Mucosa of gallbladder (tissue), 1 donor: ENCODE measurements at places on chromosomes 16 and 17. TPM values are rescaled to one million over a fixed set of nuclear protein-coding genes. Genes with fewer than 3 reads are reported as not detected.

GRCh38 chr17:78142119-78142861 lies 3.9 kb upstream of the C17orf99 start:
- peak; percentile 64 for DNase-seq

- no peak for DNase-seq
These were observed 23.7 kb upstream of the DRG2 start for GRCh38 chr17:18064053-18064452.

GRCh38 chr17:22266231-22266630 lies 573.9 kb downstream of the KCNJ18 start:
- DNase-seq = no peak

- no peak for DNase-seq
These were observed 7.2 kb downstream of the EARS2 start for GRCh38 chr16:23549938-23550337.

The PIRT gene
- 0.32 TPM for total RNA-seq

- no peak for DNase-seq
These were observed 166.0 kb downstream of the AHSP start for GRCh38 chr16:31693733-31694132.
